ENCODE measurements at places on chromosomes 6 and 20.

DNA sequence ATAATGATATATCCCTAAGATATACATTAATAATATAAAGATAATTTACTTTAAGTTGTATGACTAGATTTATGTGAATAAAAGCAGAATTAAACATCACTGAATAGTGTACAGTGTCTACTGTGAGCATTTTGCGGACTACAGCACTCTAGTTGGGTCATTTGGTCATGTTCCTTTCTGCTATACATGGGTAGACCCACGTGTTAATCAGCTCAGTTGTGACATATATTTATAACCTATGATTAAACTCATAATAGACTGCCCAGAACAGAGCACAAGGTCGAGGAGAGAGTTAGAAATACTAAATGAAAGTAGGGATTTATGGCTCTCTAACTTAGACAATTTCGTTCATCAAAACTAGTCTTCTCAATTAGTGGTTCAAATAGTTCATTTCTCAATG lies 852.7 kb downstream of the EPHA7 start:
- no peak for DNase-seq

DNA sequence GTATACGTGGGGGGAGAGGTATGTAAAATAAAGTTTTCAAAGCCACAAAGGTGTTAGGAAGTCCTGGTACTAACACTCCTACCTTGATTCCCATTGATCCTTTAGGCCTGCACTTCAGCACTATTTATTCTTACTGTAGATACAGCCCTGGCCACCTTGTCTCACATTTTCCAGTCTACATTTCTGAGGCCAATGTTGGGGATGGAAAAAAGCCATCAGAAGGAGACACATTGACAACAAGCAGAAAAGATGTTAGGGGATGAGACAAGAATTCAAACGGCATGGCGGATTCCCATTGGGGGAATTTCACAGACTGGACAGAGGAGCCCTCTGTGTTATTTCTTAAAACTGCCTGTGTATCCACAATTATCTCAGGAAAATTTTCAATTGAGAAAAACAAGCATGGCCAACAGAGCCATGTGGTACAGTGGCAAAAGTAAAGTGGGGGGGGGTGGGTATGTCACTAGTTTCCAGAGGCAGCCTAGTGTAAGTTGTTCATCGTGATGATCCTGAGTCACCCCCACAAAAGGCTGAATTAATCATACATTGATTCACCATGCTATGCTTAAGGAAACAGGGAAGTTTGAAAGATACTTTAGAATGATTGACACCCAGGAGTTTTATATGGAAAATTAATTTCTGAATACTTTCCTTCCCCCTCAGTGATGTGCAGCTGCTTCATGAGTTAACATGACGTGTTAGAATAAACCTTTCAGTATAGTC lies 40.5 kb downstream of the RREB1 start:
- no peak for DNase-seq

GRCh38 chr20:41054847-41055230 lies 26.2 kb downstream of the TOP1 start:
- no peak for DNase-seq

GRCh38 chr6:113662688-113663333 lies 194.3 kb upstream of the MARCKS start:
- DNase-seq: no peak

DNA sequence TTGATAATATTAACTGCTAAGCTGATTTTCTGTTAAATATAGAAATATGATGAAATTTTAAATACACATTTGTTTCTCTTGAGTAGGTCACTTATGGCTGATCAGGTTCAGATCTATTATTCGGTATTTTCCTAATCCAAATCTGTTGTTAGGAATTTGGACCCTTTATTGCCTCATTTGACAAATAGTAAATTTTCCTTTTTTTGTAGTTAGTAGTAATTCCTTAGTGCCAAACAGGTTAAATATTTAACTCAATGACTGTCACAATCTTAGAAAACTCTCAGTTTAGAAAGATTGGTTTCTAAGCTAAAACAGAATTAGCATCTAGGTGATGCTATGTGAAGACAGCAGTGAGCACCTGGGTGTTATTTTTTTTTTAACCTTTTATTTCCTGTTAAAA lies 1598.9 kb downstream of the KHDRBS2 start:
- DNase-seq: no peak
